ENCODE measurements at places on chromosomes 13 and 19.

DNA sequence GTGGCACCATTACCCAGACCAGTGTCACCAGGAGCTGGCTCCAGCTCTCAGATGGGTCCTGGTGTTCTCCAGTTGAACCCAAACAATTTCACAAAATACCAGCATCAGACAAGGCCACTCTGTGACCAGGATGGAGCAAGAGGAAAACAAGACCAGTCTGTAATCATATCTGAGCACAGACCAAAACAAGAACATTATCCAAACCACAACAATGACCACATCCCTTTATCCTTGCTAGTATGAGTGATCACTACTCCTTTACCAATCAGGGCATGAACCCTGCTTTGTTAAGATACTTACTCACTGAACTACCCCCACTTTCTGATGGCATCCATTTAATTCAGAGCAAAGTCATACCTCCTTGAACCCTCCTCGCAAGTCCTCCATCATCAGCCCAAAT is 145.9 kb downstream of the NUFIP1 start:
- DNase-seq = peak; percentile 63

- no peak for DNase-seq
Observed at GRCh38 chr13:86080340-86080995, 281.2 kb upstream of the SLITRK6 start.

GRCh38 chr13:40420160-40420740 is 246.2 kb downstream of the FOXO1 start:
- DNase-seq = no peak

- DNase-seq = no peak
Observed at GRCh38 chr13:57137585-57137984, 3.1 kb upstream of the PRR20A start.

DNA sequence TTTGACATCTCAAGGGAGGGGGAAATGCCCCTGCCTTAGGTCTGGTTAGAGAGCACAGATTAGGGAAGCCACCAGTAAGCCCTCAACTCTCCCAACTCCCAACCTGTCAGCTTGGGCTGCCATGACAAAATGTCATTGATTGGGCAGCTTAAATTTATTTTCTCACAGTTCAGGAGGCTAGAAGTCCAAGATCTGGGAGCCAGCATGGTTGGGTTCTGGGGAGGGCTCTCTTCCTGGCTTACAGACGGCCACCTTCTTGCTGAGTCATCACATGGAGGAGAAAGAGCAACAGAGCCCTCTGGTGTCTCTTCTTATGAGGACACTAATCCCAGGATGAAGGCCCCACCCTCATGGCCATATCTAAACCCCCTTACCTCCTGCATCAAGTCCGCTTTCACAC is 24.2 kb downstream of the C19orf12 start:
- DNase-seq = peak; percentile 60

Measured in fibroblast of pulmonary artery (primary cell).